Sciatic nerve (tissue), 2 donors: ENCODE measurements at places on chromosomes 12 and 14. TPM values are rescaled to one million over a fixed set of nuclear protein-coding genes. Genes with fewer than 3 reads are reported as not detected.

- DNase-seq = no peak
Observed at GRCh38 chr12:111407377-111408115, 1.8 kb downstream of the SH2B3 start.

DNA sequence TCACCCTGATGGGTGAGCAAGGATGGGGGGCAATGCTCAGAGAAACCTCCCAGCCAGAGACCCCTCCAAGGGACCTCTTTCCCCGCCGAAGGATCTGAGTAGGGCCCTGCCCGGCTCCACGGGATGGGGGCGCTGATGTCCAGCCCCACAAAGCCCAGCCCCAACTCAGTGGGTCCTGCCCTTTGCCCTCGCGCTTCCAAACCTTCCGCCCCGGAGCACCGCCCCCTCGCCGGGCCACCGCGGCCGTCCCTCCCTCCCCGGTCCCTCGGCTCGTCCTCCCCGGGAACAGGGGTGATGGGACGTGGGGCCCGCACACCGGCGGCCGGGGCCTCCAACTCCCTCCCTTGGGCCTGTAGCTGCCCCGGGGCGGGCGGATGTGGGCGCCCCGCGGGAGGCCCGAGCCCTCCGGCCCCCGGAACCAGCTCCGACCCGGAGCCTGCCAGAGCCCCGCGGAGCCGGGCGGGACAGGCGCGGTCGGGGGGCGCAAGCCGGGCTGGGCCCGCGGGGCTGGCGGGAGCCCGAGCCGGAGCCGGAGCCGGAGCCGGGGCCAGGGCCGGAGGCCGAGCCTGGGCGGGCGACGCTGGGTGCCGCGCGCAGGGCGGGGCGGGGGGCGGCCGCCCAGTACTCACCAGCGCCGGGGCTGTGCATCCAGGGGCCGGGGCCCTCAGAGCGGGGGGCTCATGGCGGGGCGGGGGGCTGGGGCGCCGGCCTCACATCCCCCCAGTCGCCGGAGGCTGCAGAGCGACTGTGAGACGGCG lies 386 bp downstream of the HDAC7 start:
- peak; percentile 84 for DNase-seq

The PCED1B gene
- 5.0 TPM for total RNA-seq

- no peak for DNase-seq
Observed at GRCh38 chr12:10293151-10293550, 14.5 kb upstream of the KLRD1 start.

The CBLN3 gene
- 7.0 TPM for total RNA-seq

- DNase-seq = no peak
Observed at GRCh38 chr14:39547845-39548244, 115.6 kb upstream of the FBXO33 start.

DNA sequence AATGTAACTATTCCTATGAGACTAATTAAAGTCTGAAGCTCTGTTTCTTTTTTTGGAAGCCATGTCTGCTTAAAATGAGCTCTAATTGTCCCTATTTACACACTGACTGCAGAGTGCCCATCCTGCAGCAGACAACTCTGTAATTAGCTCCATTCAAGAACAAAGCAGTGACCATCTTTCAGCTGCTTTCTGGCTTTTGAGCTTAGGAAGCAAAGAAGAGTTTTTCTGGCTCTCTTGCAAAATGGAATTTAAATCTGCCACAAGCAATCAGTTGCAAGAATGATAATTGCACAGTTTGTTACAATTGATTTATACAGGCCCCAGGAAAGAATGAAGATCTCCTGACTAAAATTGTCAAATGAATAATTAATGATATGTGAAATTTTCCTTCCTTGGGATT lies 83.4 kb downstream of the GAS2L3 start:
- no peak for DNase-seq

GRCh38 chr14:74346341-74346740 lies 1.9 kb upstream of the VRTN start:
- no peak for DNase-seq

The CLEC2A gene
- total RNA-seq = not detected

DNA sequence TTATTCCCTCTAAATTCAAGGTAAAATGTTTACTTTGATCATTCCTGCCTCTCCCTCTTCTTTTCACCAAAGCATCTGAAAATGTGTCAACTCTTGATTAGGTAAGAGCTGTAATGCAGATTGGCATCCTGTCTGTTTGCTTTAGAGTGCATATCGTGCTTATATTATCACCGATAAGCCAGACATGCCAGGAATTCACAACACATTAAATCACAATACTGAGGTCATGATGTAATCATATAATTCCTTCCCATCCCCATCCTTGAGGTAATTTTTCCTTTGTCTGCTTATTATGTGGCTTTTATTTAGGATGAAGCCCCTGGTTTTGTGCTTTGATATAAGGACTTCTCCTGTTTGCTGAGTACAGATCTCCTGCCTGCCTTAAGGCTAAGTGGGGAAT lies 10.2 kb downstream of the DDX47 start:
- no peak for DNase-seq

DNA sequence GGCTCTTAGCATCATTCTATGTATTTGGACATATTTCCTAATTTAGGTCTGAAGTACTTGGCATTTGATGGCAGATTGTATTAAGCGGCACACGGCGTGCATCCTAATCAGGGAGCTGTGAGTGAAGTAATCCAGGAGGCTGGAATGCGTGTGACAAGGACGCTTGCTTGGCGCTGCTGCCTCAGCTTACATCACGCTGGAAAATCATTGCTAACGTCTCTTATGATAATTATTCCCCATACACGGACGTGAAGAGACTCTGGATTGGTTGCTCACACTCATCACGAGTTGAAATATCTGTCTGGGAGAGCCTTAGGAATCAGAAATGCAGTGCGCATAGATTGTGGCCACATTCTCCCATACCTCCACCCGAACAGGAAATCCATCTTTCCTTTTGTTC lies 85.3 kb downstream of the FBXW8 start:
- no peak for DNase-seq

The KRT75 gene
- total RNA-seq = not detected

- no peak for DNase-seq
Observed at GRCh38 chr12:27005495-27005894, 8.7 kb downstream of the TM7SF3 start.

- no peak for DNase-seq
Observed at GRCh38 chr14:99155173-99156089, 116.6 kb downstream of the BCL11B start.

The ACSS3 gene
- total RNA-seq = 41.2 TPM

DNA sequence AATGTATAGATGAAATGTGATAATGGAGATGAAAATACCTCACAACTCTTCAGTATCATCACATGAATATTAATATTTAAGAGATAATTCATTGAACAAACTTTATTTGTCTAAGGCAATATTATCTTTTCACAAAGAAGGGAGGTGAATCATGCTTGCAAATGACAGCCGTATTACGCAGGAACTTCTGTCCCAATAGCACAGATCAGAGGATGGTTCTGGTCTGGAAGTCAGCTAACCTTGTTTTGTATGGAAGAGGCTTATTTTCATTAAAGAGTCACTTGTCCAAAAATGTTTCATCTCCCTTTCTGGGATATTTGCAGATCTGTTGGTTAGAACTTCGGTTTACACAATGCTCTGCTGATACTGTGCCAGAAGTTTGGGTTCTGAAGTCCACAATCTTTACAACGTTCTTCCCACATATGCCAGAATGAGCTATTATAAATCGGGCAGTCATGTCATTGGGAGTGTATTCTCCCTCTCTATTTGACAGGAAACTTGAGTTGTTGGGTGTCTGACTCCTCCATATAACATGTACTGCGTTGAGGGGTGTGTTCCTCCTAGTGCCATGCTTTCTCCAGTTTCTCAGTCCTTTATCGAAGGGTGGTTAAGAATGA lies 29.8 kb downstream of the YY1 start:
- DNase-seq = no peak

- DNase-seq = no peak
Observed at GRCh38 chr14:95313190-95313589, 6.5 kb downstream of the CLMN start.

DNA sequence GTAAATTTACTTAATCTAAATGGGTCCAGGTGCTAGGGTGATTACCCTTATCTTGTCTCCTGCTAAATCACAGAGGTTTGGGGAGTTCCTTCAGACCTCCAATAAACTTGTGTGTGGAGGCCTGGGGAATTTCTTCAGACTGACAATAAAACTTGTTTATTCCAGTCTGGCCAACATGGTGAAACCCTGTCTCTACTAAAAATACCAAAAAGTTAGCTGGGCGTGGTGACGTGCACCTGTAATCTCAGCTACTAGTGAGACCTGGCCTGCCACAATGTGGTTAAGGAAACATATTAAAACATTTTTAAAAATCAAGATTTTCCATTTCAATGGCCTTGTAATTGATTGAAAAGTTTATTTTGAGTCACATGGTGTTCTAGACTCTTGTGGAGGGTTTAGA lies 126.9 kb upstream of the FGD4 start:
- DNase-seq = no peak
